ENCODE measurements at places on chromosomes 7 and 10. TPM values are rescaled to one million over a fixed set of nuclear protein-coding genes. Genes with fewer than 3 reads are reported as not detected.
A peak's percentile ranks its signal among the peaks of the same experiment; 100 is the strongest.

- no peaks in the 10 kb centered on the region for H3K27me3 ChIP-seq
- H3K4me3 ChIP-seq: no peak overlapping the region
- H3K27ac ChIP-seq: no peak overlapping the region
- H3K4me1 ChIP-seq: peaks cover 11% of the 10 kb centered on the region
Observed at GRCh38 chr10:73759512-73760115, 15.4 kb downstream of the SEC24C start.

VKORC1L1 gene
- total RNA-seq: 21.6 TPM

GRCh38 chr7:833601-834258 lies 1.5 kb downstream of the SUN1 start:
- H3K4me1 ChIP-seq: peaks cover 57% of the 10 kb centered on the region
- no peak for DNase-seq
- H3K4me3 ChIP-seq: peak overlapping the region; percentile 46
- peak overlapping the region; percentile 97 for H3K27ac ChIP-seq
- H3K27me3 ChIP-seq: no peaks in the 10 kb centered on the region
- peaks cover 17% of the 10 kb centered on the region for H3K36me3 ChIP-seq

LRRN3 gene
- total RNA-seq: not detected

GRCh38 chr7:94054130-94054529 lies 50.0 kb upstream of the BET1 start:
- H3K4me3 ChIP-seq: no peak overlapping the region
- no peaks in the 10 kb centered on the region for H3K27me3 ChIP-seq
- no peaks in the 10 kb centered on the region for H3K36me3 ChIP-seq
- no peak overlapping the region for H3K27ac ChIP-seq

PVRIG gene
- 1.1 TPM for total RNA-seq

GRCh38 chr7:64651203-64651602 lies 14.7 kb upstream of the ZNF107 start:
- no peak overlapping the region for H3K27ac ChIP-seq
- no peaks in the 10 kb centered on the region for H3K4me1 ChIP-seq
- no peaks in the 10 kb centered on the region for H3K36me3 ChIP-seq
- H3K27me3 ChIP-seq: no peaks in the 10 kb centered on the region

PDK4 gene
- 4.8 TPM for total RNA-seq

- H3K4me3 ChIP-seq: no peak overlapping the region
- H3K36me3 ChIP-seq: no peaks in the 10 kb centered on the region
- no peaks in the 10 kb centered on the region for H3K4me1 ChIP-seq
- no peak for DNase-seq
- H3K27ac ChIP-seq: no peak overlapping the region
- no peaks in the 10 kb centered on the region for H3K27me3 ChIP-seq
Observed at GRCh38 chr10:51547941-51548340, 151.5 kb downstream of the CSTF2T start.

DNA sequence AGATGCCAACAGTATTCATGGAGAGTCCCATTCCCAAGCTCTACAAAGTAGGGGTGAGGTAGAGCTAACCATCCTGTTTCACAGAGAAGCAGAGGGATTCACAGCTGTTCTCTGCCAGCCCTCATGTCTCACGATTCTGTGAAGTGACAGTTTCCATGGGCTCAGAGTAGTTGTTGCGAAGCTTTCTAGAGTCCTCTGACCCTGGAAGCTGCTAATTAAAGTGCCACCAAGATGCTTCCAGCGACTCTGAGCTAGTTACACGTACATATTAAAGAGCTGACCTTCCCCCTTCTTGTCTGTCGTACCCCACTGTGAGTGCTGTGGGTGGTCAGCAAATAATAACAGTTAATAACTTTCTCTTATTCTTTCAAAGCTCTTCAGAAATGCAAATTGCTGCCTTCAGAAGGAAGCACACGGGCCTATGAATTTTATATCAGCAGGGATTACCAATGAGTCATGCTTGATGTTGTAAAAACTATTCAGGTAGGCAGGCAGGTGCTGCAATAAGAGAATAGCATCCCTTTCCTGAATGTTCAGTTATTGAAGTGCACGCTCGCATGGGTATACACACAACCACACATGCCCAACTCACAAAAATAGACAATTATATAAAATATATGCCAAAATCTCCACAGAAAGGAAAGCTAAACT lies 34.1 kb downstream of the DNAJB9 start:
- H3K4me3 ChIP-seq: no peak overlapping the region
- no peak for DNase-seq
- peaks cover 9% of the 10 kb centered on the region for H3K4me1 ChIP-seq
- H3K27ac ChIP-seq: no peak overlapping the region
- no peaks in the 10 kb centered on the region for H3K27me3 ChIP-seq

GRCh38 chr7:92806496-92806895 lies 29.9 kb downstream of the CDK6 start:
- no peak overlapping the region for H3K4me3 ChIP-seq
- H3K36me3 ChIP-seq: peaks cover 14% of the 10 kb centered on the region
- H3K4me1 ChIP-seq: peaks cover 25% of the 10 kb centered on the region
- no peaks in the 10 kb centered on the region for H3K27me3 ChIP-seq
- DNase-seq: no peak

SFRP5 gene
- not detected for total RNA-seq

- H3K4me3 ChIP-seq: no peak overlapping the region
- DNase-seq: no peak
- peaks cover 5% of the 10 kb centered on the region for H3K27me3 ChIP-seq
- no peaks in the 10 kb centered on the region for H3K4me1 ChIP-seq
- H3K36me3 ChIP-seq: no peaks in the 10 kb centered on the region
Observed at GRCh38 chr7:34140066-34140465, 234.7 kb downstream of the BMPER start.

DNA sequence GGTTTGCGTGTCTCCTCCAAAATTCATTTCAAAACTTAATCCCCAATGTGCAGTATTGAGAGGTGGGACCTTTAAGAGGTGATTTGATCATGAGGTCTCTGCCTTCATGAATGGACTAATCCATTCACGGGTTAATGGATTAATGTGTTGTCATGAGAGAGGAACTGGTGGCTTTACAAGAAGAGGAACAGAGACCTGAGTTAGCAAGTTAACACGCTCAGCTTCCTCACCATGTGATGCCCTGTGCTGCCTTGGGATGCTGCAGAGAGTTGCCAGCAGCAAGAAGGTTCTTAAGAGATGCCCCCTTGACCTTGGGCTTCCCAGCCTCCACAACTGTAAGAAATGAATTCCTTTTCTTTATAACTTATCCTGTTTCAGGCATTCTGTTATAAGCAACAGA lies 3.7 kb upstream of the TCTN3 start:
- no peak overlapping the region for H3K4me3 ChIP-seq
- H3K36me3 ChIP-seq: no peaks in the 10 kb centered on the region
- H3K27me3 ChIP-seq: no peaks in the 10 kb centered on the region
- DNase-seq: no peak
- H3K4me1 ChIP-seq: peaks cover 4% of the 10 kb centered on the region

PPP1R17 gene
- total RNA-seq: not detected

DNA sequence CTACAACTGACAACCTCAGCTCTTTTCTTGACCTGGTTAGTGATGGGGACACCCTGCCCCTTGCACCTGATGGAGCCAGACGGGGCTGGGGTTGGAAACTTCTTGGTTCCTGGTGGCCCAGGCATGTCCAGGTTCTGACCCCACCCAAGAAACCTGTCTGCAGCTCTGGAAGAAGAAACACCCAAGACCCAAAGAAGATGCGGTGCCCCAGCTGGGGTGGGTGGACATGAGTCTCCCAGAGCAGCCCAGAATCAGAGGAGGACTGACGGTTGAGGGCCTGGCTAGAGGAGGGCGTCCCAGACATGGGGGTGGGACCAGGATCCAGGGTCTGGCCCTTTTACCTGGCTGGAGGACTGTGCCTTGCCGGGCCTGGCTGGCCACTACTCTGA lies 202.4 kb downstream of the GLRX3 start:
- H3K27ac ChIP-seq: no peak overlapping the region
- no peak overlapping the region for H3K4me3 ChIP-seq
- H3K4me1 ChIP-seq: no peaks in the 10 kb centered on the region
- no peaks in the 10 kb centered on the region for H3K27me3 ChIP-seq
- DNase-seq: no peak
- H3K36me3 ChIP-seq: no peaks in the 10 kb centered on the region

GRCh38 chr10:110946496-110946895 lies 27.1 kb downstream of the SHOC2 start:
- no peak for DNase-seq
- H3K4me1 ChIP-seq: no peaks in the 10 kb centered on the region
- no peaks in the 10 kb centered on the region for H3K36me3 ChIP-seq
- no peak overlapping the region for H3K27ac ChIP-seq
- no peak overlapping the region for H3K4me3 ChIP-seq
- H3K27me3 ChIP-seq: no peaks in the 10 kb centered on the region

SH3PXD2A gene
- 12.5 TPM for total RNA-seq

GRCh38 chr7:35657125-35657524 lies 37.8 kb downstream of the HERPUD2 start:
- no peak overlapping the region for H3K27ac ChIP-seq
- H3K36me3 ChIP-seq: peaks cover 15% of the 10 kb centered on the region
- DNase-seq: no peak
- H3K4me3 ChIP-seq: no peak overlapping the region
- H3K27me3 ChIP-seq: no peaks in the 10 kb centered on the region

APBB1IP gene
- not detected for total RNA-seq

DNA sequence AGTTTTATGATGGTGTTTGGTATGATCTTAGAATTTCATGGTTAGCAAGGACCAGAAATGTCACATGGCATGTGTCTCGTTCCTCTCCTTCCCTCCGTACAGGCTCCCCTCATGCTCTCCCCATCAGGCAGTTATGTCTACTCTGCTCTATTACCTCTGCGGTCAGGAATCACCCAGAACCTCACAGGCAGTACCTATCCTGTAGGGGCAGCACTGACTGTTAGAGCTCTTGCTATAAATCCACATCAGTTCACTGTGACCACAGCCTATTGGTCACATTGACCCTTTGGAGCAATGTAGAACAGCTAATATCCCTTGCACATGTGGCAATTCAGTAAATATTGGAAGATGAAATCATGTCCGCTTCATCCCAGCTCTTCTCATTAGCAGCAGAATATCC lies 151.8 kb downstream of the WNT2 start:
- H3K4me3 ChIP-seq: no peak overlapping the region
- no peaks in the 10 kb centered on the region for H3K36me3 ChIP-seq
- no peak overlapping the region for H3K27ac ChIP-seq
- no peak for DNase-seq

DNA sequence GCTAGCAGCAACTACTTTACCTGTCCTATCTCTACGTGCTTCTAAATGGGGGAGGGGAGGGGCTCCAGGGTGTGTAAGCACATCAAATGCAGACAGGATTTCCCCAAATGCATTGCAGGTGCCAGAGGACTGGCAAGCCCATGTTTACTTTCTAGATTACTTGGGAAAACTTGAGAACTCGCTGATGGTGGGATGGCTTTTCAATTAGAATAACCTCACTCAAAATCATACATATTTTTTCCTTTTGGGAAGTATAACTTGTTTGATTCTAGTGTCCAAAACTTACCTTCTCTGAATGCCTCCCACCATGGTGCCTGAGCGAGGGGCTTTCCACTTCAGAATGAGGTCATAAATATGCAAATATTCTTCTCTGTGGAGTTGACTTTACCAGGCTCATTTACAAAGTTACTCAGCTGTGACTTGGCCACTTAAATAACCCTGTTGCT lies 191.3 kb upstream of the RHOBTB1 start:
- H3K27ac ChIP-seq: no peak overlapping the region
- H3K4me3 ChIP-seq: no peak overlapping the region
- H3K4me1 ChIP-seq: 0 out of 2 replicates have a peak, but pooled peaks cover under 1% of the 10 kb centered on the region
- no peak for DNase-seq
- no peaks in the 10 kb centered on the region for H3K27me3 ChIP-seq

DNA sequence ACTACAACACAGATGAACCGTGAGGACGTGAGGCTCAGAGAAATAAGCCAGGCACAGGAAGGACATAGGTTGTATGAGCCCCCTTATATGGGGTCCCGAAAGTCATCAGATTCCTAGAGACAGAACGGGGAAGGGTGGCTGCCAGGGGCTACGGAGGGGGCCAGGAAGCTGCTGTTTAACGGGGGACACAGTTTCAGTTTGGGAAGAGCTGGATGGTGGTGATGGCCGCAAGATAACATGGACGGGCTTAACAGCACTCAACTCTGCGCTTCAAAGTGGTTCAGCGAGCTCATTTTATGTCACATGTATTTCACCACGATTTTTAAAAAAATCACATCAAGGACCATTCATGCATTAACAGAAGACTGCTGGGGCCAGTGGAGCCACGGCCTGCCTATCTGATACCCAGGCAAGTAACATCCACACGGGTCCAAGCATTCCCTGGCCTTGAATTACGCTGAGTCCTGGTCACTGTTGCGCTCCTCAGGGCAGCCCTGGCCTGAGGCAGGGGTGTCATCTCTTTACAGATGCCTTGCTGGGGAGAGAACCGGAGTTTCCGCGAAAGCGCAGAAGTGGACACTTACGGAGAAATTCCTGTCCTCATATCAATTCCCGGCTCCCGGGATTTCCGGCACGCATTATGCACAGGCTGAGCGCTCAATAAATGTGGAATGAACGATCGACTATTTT lies 1.5 kb downstream of the CARD11 start:
- no peaks in the 10 kb centered on the region for H3K36me3 ChIP-seq
- peaks cover 15% of the 10 kb centered on the region for H3K4me1 ChIP-seq
- peak overlapping the region; percentile 56 for H3K27ac ChIP-seq
- no peak for DNase-seq

CDK14 gene
- 41.6 TPM for total RNA-seq

TMEM225B gene
- 1.5 TPM for total RNA-seq

RAPGEF5 gene
- total RNA-seq: 16.6 TPM

Measured in PC-9 (cell line).